ENCODE measurements at places on chromosomes 6 and 20.

GRCh38 chr6:4522453-4522852 is 253.8 kb upstream of the CDYL start:
- DNase-seq: no peak

GRCh38 chr6:169499848-169500247 is 202.0 kb downstream of the WDR27 start:
- DNase-seq: no peak

DNA sequence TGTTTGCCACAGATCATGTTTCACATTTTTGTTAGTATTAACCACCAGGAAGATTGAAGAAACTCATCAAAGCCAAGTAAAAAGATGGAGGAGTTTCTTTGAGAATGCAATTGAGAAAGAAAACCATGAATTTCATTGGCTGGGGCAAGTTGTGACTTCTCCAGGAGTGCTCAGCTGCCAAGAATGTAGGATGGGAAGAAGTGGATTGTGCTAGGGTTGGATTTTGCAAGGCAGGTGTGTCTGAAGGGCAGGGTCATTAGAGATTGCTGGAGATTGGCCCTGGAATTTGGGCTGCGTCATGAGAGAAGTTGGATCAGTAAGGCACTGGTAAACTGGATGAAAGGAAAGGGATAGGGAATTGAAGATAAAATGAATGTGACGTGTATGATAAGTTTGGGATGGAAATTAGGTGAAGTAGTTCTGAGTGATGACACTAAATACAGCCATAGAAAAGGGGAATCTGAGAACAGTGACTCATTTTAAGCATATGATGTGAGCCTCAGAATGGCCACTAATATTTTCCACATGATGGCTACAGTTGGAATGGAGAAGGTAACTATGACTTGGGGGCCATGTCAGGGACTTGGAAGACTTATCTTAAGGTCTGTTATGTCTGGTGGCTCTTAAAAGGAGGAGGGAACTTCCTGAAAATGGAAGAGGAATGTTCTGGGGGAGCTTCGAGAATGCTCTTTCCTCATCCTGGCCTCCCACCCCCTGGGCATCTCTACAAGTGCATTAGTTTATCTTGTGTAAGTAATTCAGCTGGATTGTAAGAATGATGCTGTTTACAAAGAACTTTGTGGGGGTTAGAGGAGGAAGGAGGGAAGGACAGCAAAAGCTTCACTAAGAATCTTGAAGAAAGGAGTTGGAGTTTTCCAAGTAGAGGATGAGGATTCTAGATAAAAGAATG is 27.8 kb upstream of the ERVFRD-1 start:
- DNase-seq: no peak

- DNase-seq: no peak
Observed at GRCh38 chr6:156832669-156833068, 55.5 kb downstream of the ARID1B start.

All from left ventricle myocardium inferior (tissue), 1 donor.